ENCODE measurements at places on chromosomes 11 and 22. TPM values are rescaled to one million over a fixed set of nuclear protein-coding genes. Genes with fewer than 3 reads are reported as not detected.

DNA sequence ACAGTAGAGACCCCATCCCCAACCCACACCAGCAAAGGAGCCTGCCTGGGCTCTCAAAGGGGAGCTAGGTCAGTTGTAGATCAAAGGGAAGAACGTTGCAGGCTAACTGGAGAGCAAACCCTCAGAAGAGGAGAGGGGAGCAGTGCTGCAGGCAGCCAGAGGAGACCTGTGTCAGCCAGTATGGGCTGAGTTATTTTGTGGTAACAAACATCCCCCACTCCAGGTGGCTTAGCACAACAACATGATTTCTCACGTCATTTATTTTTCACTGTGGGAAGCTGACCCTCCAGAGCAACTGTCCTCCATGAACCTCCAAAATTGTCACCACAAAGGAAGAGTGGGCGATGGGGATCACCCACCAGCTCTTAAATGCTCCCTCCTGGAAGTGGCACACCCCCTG lies 19.8 kb upstream of the SHANK2 start:
- DNase-seq = no peak

- no peak for DNase-seq
Observed at GRCh38 chr11:65611758-65612603, 2.0 kb downstream of the MAP3K11 start.

GRCh38 chr11:94785509-94785908 lies 17.4 kb downstream of the AMOTL1 start:
- DNase-seq = no peak

DNA sequence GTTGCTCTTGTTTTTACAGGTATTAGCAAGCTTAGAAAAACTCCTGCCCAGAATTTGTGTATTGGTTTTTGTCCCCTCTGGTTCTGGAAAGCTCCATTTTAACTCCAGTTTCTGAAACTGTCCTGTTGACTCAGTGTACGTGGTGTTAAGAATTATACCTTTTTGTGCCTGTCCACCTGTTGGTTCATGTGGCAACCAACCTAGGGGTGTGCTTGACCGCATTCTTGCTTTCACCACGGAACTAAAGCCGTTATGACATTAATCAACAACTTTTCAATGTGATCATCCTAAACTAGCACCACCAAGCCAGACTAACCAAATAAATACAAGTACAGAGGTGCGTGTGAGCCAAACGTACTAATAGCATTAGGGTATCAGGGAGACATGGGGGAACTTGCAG lies 56.0 kb upstream of the PTH start:
- DNase-seq = no peak

GRCh38 chr22:50697667-50698506 lies 25.3 kb downstream of the SHANK3 start:
- DNase-seq = no peak

- DNase-seq = no peak
Observed at GRCh38 chr22:38963872-38964271, 6.5 kb downstream of the APOBEC3A start.

- no peak for DNase-seq
Observed at GRCh38 chr22:40396882-40397281, 26.5 kb downstream of the SGSM3 start.

GRCh38 chr11:45239733-45240132 lies 46.4 kb downstream of the SYT13 start:
- no peak for DNase-seq

DNA sequence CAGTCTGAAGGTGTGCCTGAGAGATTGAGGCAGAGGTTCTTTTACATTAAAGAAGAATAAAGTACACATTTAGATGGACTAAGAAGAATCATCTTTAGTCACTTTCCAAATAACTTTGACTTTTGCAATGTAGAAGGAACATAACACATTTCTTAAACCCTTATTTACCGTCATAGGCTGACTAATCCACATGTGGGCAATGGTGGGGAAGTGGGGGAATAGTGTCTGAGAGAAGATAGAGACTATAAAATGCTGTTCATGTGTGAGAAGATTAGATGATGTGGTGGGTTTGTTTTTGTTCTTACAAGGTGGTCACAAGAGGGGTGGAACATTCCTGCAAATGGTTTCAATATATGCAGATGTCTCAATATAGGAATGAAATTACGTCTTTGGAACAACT lies 1.8 kb downstream of the MS4A4A start:
- DNase-seq = no peak

DNA sequence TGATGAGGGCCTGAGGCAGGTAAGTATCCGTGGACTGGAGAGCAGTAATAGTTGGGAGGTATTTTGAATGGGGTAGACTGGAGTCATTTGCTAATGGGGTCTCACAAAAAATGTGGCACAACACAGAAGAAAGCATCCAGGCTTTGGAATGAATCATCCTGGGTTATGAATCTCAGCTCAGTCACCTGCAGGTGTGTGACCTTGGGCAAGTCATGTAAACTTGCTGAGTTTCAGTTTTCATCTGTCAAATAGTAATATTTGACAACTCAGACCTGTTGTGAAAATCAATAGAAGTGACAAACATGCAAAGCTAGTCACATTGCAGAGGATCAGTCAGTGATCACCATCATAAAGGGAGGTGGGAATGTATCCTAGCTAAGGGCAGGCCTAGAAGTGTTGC lies 232.0 kb upstream of the TENM4 start:
- DNase-seq = no peak

GRCh38 chr22:39915295-39915726 lies 14.4 kb downstream of the GRAP2 start:
- no peak for DNase-seq

DNA sequence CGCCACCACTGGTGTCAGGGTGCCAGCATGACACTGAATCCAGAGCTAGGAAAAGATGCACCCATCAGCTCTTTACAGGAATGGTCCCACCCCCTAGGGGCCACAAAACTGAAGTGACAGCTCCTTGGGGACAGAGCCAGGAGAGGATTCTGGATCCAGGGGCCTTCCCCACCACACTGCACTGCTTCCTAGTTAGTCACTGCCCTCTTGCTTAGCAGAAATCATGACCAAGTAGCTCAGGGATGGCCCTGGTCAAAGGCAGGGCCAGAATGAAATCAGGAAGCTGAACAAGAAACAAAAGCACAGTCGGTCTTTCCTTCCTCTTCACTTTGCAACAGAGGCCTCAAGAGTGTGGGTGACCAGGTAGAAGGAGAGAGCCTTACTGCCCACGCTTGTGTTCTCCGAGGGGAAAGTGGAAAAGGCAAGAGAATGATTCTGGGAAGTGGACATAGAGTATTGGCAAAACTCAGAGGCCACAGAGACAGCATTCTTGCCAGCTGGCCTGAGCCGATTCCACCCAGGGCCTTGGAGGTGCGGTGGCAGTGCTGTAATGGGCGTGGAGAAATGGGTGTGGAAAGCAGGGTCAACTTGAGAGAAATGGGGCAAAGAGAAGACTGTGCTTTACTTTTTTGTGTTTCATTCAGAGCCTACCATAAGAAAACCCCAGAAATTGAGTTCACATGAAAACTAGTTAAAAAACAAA lies 39.8 kb downstream of the KCNJ1 start:
- no peak for DNase-seq

DNA sequence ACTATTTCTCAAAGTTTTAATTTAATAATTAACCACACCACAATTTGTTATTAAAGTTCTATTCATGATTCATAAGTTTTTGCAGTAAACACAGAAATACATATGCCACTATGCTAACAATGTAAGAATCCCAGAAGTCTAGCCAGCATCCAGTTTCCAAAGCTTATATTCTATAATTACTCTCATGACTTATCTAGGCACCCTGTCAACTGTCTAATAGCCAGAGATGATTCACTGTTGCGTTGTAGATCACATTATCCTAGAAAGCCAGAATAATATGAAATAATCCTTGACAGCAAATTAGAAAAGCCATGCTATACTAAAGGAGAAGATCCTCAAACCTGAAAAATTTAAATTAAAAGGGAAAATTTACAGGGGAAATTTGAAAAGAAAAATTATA lies 141.0 kb downstream of the SOX6 start:
- DNase-seq = no peak

- DNase-seq = no peak
Observed at GRCh38 chr11:134372961-134373360, 39.1 kb downstream of the B3GAT1 start.

DNA sequence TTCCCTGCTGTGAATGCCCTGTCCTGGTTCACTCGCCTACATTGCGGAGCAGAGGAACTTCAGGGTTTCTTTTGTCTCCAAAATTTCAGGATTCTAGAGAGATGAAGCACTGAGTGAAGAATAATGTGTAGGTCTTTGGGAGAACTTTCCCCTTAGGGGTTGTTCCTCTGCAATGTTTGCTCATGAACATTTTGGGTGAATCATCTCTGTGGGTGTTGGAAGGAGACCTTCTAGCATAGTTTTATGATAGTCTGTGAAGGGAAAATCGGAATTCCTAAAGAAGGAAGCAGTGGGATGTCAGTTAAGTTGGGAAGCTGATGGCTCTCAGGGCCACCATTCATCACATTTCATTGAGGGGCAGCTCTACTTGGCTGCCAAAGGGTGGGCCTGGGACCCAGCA lies 64.8 kb downstream of the MIAT start:
- no peak for DNase-seq

GRCh38 chr11:18934195-18934814 lies 4.9 kb downstream of the MRGPRX1 start:
- DNase-seq = no peak

DNA sequence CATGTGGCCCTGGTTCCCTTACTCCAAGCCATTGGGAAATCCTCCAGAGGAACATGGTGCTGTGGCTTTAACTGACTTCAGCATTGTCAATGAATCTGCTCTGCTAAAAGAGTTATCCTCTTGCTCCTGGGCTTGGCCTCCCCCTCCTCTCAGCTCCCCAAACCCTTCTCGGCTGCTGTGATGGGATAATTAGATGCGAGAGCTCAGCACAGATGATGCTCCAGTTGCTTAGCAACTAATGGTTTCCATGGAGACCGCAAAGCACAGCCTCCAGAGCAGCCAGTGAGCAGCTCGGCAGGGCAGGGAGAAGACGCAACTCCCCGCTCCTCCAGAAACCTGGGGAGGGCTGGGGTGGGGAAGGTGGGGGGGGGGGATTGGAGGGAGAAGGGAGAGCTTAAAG lies 2.8 kb upstream of the UPK2 start:
- DNase-seq = no peak

GRCh38 chr11:56885177-56885576 lies 103.5 kb upstream of the OR5AK2 start:
- no peak for DNase-seq

GRCh38 chr11:83042964-83043711 lies 28.6 kb downstream of the RAB30 start:
- no peak for DNase-seq

DNA sequence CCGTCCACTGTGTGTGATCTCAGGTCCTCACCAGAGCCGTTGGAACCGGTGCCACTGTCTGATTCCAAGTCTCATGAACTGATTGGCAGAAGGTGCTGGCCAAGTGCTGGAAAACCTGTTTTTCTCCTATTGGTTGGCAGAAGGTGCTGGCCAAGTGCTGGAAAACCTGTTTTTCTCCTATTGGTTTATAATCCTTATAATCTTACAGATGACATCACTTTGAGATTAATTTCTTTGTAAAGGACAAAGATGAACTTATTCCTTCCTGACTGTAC lies 1106.3 kb downstream of the BRD1 start:
- no peak for DNase-seq

DNA sequence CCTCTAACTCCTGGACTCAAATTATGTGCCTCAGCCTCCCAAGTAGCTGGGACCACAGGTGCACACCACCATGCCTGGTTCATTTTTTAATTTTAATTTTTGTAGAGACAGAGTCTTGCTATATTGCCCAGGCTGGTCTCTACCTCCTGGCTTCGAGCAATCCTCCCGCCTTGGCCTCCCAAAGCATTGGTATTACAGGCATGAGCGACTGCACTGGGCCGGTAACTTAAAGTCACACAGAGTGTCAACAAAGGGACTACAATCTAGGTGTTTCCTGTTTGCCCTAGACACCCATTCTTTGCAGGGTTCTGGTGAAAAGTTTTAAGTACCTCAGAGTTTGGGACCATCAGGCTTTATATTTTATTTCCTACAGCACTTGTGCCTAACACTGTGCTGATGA lies 8.4 kb downstream of the UVRAG start:
- DNase-seq = no peak

GRCh38 chr11:69662021-69662698 lies 13.0 kb downstream of the LTO1 start:
- no peak for DNase-seq

DNA sequence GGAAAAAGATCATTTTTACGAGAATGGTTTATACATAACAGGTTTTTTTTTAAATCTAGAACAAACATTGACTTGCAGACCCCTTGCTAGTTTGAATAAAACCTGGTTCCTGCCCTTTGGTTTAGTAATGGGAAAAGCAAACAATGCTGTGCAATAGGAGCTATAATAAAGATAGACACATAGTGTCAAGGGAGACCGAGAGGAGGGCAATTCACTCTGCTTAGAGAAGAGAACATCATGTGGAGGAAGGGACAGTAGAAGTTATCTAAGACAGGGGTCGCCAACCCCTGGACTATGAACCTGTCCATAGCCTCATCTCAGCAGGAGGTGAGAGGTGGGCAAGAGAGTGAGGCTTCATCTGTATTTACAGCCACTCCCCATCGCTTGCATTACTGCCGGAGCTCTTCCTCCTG lies 7.0 kb upstream of the RDX start:
- no peak for DNase-seq

- DNase-seq = no peak
Observed at GRCh38 chr11:83835423-83835822, 549.3 kb upstream of the CCDC90B start.

DNA sequence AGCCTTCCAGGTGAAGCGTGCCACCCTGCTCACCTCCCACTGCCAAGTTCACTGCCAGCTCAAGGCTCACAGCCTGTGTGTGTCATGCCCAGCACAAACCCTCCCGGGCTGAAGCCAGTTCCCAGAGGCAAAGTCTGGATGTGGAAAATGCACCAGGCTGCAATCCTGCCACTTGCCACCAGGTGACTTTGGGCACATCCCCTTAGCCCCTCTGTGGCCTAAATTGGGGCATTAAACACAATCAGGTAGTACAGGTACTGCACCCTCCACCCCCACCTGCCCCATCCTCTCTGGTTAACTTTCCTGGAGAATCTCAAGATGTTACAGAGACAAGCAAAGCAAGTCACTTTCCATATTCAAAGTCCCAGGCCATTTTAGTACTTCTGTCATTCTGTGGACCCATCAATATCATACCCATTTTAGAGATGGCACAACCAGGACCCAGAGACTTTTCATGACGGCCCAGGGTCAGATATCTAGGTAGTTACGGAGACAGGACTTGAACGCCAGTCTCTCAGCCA lies 1.8 kb upstream of the RASD2 start:
- DNase-seq = peak; percentile 32

Gene ACO2
- total RNA-seq = 99.1 TPM

Gene UFD1
- 36.9 TPM for total RNA-seq

Gene NECTIN1
- 12.7 TPM for total RNA-seq

Gene B4GALNT4
- total RNA-seq = 3.5 TPM

Gene GGTLC2
- total RNA-seq = not detected

Gene SEPTIN3
- under 0.01 TPM for total RNA-seq

Gene BCR
- total RNA-seq = 238 TPM

Gene ZBTB16
- total RNA-seq = 91.6 TPM

Gene PGA3
- not detected for total RNA-seq

Gene ARFGAP2
- 276 TPM for total RNA-seq

Gene RBX1
- total RNA-seq = 40.7 TPM

Gene ACRV1
- not detected for total RNA-seq

Gene RFPL1
- total RNA-seq = not detected

Gene OR52N4
- total RNA-seq = 1.3 TPM
